ENCODE measurements at places on chromosomes 5 and 9. TPM values are rescaled to one million over a fixed set of nuclear protein-coding genes. Genes with fewer than 3 reads are reported as not detected.

The MIGA2 gene
- 22.6 TPM for total RNA-seq

The CCDC180 gene
- total RNA-seq: 0.49 TPM

The ZNF367 gene
- total RNA-seq: 5.0 TPM

The LCNL1 gene
- total RNA-seq: not detected

The PCDHGA11 gene
- total RNA-seq: 3.3 TPM

The PCDHGA9 gene
- total RNA-seq: 1.8 TPM

The EIF4E1B gene
- total RNA-seq: not detected

The KIF27 gene
- total RNA-seq: 1.8 TPM

The RGS7BP gene
- total RNA-seq: not detected

The RNF38 gene
- total RNA-seq: 5.9 TPM

The C9orf153 gene
- not detected for total RNA-seq

The NUDT2 gene
- 52.5 TPM for total RNA-seq

The TPM2 gene
- total RNA-seq: 320 TPM

The SH3TC2 gene
- total RNA-seq: 7.3 TPM

The SLC22A4 gene
- 1.6 TPM for total RNA-seq

The PCDHGA2 gene
- total RNA-seq: 0.42 TPM

The TMEM250 gene
- 58.1 TPM for total RNA-seq

The MCC gene
- 38.8 TPM for total RNA-seq

The GPX3 gene
- total RNA-seq: 46.1 TPM

The GFI1B gene
- not detected for total RNA-seq

The SKP2 gene
- total RNA-seq: 56.2 TPM

The FBN2 gene
- total RNA-seq: 40.0 TPM

The PRRT1B gene
- total RNA-seq: not detected

The SPATA31E1 gene
- total RNA-seq: not detected

The CNTNAP3 gene
- 8.3 TPM for total RNA-seq

The CDC20B gene
- not detected for total RNA-seq

The CEL gene
- 1.5 TPM for total RNA-seq

The LCN1 gene
- total RNA-seq: not detected

The PPP1R26 gene
- total RNA-seq: 16.9 TPM

The TEK gene
- under 0.01 TPM for total RNA-seq

The SCGB3A2 gene
- total RNA-seq: not detected

The PAEP gene
- total RNA-seq: not detected

Data from airway epithelial cell (primary cell).